ENCODE measurements at places on chromosomes 3 and 15.

DNA sequence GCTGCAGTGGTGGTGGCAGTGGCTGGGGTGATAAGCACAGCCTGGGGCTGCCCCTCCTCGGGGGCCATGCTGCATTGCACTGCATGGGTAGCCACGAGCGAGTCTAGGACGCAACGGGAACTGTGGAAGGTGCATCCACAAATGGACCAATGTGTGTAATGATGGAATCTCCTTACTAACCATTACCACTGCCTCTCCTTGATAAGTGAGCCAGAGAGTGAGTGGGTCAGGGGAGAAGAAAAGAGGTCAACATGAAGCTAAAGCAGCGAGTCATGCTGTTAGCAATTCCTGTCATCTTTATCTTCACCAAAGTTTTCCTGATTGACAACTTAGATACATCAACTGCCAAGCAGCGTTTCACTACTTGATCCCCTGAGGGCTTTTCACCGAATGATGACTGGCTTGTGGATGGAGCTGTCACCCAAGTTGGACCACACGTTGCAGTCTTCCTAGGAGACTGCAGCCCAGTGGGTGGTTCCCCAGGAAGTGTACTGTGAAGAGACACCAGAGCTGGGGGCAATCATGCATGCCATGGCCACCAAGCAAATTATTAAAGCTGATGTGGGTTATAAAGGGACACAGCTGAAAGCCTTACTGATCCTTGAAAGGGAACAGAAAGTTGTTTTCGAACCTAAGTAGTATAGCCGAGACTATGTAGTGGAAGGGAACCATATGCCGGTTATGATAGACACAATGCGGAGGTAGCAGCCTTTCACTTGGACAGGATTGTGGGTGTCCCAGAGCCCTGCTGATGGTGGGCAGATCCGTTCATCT lies 20.6 kb downstream of the SAMD7 start:
- DNase-seq, result no peak

DNA sequence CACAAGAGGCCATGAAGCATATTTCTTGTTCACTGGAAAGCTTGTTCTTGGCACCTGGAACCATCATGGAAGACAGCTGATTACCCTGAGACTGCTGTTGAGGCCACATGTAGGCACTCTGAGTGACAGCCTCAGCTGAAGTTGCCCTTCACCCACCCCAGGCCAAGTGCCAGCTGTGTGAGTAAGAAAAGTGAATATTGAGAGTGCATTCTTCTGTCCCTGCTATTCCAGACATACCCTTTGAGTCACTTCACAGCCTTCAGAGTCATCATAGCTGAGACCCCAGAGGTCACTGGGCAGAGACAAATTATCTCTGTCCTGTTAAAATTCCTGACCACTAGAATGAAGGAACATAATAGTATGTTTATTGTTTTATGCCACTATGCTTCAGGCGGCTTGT lies 79.6 kb downstream of the NFKBIZ start:
- no peak for DNase-seq

- DNase-seq, result no peak
Observed at GRCh38 chr3:43327582-43327979, 41.2 kb downstream of the SNRK start.

- DNase-seq, result no peak
Observed at GRCh38 chr15:65087873-65088642, 11.5 kb downstream of the KBTBD13 start.

DNA sequence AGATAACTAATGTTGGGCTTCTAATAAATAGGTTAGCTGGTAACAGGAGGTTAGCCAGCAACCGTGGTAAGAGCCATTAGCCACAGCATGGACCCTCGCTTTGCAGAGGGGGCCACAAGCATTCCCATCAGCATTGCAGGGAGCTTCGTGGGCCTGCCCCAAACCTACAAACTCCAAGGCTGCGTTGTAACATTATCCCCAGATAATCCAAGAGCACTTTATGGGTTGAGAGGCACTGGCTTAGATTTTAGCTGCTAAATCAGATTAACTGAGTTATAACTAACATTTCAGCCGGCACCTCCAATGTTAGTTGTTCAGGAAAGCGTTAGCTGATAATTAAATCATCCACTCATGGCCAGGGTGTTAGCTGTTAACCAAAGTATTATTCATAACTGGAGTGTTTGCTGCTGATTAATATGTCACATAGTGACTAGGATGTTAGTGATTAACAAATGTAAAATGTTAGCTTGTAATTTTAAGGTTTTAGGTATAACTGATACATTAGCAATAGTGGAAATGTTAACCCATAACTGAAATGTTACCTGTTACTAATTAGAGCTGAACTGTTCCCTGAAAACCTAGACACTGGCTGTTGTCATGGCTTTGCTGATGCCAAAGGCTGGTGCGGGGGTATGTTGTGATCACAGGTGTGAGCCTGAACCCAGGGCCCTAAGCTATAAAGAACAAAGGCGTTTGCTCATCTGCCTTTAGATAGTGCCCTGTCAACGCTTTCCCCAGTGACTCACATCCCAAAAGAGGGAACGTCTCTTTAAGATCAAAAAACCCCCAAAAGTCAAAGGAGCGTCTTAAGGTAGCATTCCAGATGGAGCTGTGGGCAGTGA lies 56.2 kb downstream of the SLC6A6 start:
- no peak for DNase-seq

DNA sequence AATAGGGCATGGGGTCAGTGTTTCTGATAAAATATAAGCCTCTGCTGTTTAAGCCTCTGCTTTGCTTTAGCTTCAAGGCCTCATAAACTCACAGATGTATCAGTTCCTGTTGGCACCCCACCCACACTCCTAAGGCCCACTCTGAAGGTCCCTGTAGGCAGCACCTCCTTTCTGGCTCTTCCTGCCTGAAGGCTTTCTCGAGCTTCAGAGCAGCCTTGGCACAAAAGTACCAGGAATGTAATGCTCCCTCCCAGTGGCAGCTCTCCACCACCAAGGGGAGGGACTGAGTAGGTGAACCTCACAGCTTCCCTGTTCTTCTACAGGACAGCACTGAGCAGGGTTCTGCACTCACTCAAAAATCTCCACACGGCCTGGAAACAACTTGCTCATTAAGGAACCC lies 102.2 kb downstream of the ABHD5 start:
- DNase-seq, result no peak

DNA sequence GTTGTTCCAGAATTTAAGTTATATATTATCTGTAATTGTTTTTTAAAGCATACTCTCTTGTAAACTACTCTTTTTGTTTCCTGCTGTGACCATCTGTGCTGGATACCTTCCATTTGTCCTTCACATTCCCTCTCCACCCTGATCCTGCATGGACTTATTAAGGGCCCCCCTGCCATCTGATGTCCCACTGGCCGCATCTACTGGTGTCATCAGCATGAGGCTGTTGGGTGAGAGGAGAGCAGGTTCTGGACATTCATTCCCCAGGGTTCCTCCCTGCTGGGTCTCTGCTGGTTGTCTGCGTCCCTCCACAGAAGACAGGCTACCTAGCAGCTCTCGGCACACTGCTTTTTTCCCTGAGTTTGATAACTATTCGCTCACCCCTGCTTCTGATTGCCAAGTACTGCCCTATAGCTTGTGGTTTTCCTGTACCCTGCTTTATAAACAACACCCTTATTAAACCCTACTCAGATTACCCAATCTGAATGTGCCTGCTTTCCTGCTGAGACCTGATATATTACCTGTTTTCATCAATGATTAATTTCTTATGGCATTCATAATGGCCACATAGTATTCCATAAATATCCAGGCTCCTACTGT lies 7.7 kb downstream of the CMTM8 start:
- no peak for DNase-seq

DNA sequence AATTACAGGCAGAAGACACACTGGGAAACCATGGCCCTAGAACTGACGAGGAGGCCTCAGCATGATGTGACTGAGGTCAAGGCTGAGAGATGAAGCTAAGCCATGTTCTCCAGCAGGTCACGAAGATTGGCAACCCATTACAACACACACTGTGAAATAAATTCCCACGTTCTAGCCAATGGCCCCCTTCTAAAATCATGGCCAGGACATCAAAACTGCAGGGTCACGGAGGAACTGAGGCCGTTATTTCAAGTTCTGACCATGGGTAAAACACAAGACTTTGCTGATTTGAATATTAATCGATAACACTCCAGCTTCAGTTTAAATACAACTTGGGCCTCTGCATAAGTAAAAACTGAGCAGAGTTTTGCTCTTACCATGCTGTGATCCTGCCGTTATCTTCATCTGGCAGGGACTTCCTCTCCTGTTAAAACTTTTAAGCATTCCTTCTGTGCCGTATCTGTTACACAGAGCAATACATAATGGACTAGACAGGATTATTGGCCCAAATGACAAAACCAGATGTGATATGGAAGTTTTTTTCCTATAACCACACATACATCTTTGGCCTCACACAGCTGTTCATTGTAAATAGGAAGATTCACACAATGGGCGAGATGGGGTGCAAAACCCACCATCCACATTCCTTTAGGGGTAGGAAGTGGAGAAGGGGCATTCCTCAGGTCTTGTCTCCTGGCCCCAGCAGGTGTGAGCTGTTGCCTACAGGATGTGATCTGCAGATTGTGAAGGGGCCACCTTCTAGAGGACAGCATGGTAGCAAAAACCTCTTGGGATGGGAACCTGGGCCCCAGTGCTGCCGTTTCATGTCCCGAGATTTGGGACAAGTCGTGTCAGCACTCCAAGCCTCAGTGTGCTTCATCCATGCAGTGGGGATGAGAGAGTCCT lies 207.4 kb downstream of the OPA1 start:
- DNase-seq, result no peak

DNA sequence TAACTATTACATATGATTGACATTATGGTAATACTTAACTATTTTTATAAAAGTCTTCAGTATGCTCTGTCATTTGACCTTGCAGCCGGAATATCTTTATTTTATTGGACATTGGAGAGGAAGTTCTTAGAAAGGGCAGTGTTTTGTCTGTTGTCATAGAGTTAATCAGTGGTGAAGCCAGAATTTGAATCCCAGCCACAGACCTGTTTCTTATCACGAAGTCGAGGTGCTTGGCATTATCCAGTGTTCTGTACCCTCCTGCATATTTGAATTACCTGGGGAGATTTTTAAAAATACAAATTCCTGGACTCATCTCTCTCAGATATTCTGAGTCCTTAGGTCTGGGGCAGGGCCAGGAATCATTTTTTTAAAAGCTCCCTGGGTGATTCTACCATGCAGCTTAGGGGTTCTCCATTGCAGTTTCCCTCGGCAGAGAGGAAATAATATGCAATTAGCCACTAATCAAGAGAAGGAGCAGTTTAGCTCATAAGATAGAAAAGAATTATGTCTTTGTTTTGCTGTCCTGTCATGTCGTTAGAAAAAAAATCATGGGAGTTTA lies 195.6 kb upstream of the CFAP20DC start:
- no peak for DNase-seq

GRCh38 chr3:13004376-13004775 lies 68.9 kb downstream of the IQSEC1 start:
- no peak for DNase-seq

DNA sequence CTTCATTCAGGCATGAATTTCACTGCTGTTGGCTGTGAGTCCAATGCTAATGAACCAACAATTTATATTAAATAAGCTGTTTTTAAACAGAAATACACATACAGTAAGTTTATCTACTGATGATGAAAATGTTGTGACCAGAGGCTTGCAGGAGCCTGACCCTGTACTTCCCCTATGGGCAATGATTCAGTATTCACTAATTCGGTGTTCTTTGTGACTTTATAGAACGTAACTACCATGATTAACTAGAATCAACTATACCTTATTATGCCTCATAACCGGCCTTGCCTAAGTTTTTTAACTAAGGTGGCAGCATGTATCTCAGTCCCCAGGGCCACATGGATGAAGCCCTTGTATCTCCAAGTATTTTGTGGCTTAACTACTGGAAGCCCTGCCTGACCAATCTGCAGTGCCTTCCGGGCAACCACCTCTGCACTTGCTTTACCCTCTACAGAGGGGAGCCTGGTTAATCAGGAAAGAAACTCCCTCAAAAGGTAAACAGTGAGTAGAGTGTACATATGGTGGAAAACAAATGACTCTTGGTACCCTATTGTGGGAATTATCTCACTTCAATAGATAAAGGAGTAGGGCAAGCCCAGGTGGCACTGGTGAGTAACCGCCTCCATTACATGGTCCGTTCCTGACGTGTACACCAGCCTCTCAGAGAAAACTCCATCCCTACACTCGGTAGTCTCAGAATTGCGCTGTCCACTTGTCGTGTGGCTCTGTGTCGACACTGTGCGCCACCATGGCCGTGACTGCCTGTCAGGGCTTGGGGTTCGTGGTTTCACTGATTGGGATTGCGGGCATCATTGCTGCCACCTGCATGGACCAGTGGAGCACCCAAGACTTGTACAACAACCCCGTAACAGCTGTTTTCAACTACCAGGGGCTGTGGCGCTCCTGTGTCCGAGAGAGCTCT lies 11.6 kb upstream of the CLDN18 start:
- DNase-seq, result no peak

DNA sequence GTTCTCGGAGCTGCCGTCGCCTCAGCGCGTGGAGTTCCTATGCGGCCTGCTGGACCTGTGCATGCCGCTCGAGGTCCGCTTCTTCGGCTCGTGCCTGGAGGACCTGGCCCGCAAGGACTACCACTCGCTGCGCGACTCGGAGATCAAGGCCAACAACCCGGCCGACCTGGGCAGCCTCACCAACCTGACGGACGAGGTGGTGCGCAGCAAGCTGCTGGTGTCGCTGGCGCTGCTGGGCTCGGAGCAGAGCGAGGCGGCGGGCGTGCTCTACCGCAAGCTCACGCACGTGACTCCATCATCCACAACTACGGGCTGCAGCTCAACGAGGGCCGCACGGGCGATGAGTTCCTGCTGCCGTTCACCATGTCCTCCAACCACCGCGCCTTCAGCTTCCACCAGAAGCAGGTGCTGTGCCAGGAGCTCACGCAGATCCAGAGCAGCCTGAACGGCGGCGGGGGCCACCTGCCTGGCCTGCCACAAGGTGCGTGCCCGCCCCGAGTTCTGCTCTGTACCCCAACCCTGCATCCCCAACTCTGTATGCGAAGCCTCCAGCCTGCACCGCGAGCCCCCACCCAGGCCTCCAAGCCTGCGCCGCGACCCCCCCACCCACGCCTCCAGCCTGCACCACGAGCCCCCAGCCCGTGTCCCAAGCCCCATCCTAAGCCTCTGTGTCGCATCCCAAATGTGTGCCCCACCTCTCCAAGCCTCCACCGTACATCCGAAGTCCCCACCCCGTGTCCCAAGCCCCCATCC lies 178.2 kb downstream of the OR4M2 start:
- no peak for DNase-seq

DNA sequence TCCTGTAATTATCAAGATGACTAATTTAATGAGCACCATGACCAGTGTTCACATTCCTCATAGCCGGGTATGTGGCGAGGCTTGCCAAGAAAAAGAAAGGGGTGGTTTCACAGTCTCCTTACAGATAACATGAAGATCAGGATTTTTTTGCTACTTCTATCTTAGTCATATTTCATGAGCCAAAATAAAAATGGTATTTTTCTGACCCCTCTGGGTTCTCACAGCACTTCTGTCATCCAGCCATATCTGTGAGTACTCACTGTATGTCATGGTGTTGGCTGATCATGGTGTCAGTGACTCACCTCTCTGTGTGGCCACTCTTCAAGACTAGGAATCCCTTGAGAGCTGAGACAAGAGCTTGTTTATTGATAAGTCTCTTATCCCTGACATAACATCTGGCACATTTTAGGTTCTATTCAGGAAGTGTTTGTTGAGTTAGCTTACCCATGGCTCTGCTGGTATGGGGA lies 130.5 kb upstream of the LMCD1 start:
- DNase-seq, result no peak

Measured in dorsolateral prefrontal cortex (tissue), 122 donors.